ENCODE measurements at places on chromosomes 13 and 19.
A peak's percentile ranks its signal among the peaks of the same experiment; 100 is the strongest.

DNA sequence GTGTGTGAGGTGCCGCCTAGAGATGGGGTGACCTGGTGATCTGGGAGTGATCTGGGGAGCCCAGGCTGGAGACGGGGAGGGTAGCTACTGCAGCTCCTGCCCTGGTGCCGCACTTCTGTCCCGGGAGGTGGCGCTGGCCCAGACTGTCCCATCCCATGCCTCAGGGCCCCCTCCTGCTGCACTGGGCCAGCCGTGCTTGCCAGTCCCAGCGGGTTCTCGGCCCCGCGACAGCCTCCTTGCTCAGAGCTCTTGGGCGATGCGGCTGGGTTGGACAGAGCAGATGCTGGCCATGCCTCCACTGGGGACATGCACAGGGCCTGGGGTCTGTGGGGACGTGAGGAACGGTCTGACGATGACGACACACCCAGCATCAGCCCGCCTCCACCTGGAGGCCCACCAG is 2.5 kb downstream of the RAX2 start:
- DNase-seq: no peak

DNA sequence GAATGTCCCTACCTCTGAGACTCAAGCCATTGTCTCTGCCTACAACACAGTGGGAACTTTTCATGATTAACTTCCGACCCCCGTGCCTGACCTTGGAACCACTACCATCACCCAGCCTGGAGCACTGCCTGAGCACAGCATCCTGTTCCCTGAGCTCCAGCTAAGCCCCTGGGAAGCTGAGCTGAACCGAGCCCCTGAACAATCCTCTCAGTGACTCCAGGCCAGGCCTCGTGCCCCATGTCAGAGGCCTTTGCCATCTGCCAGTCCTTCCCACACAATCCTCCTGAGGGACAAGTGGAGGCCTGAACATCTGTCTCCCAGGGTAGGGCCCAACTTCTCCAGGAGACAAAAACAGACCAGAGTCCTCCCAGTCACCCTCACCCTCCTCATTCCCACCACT is 17.5 kb downstream of the CEACAM3 start:
- no peak for DNase-seq

DNA sequence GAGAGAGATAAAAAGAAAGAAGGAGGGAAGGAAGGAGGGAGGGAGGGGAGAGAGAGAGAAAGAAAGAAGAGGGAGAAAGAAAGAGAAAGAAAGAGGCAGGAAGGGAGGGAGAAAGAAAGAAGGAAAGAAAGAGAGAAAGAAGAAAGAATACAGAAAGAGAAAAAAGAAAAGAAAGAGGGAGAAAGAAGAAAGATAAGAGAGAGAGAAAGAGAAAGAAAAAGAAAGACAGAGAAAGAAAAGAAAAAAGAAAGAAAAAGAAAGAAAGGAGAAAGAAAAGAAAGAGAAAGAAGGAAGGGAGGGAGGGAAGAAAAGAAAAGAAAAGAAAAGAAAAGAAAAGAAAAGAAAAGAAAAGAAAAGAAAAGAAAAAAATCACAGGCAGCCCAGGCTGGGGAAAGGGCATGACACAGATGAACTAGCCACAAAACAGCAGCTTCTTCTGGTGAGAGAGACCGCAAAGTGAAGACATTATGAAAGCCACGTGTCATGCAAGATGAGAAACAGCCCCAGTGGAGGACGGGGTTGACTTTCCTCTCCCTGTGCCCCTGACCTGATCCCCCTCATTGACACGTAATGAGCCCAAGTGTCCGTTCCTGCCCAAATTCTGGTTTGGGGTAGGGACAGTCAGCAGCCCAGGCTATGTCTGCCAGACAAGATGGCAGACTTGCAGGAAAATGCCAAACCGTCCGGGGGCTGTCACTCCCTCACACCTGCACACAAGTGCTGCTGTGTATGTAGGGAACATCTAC is 102.1 kb downstream of the INSR start:
- peak; percentile 55 for DNase-seq

- no peak for DNase-seq
Observed at GRCh38 chr19:30842926-30843325, 470.7 kb downstream of the ZNF536 start.

- no peak for DNase-seq
Observed at GRCh38 chr13:72960114-72960513, 98.7 kb upstream of the KLF5 start.

DNA sequence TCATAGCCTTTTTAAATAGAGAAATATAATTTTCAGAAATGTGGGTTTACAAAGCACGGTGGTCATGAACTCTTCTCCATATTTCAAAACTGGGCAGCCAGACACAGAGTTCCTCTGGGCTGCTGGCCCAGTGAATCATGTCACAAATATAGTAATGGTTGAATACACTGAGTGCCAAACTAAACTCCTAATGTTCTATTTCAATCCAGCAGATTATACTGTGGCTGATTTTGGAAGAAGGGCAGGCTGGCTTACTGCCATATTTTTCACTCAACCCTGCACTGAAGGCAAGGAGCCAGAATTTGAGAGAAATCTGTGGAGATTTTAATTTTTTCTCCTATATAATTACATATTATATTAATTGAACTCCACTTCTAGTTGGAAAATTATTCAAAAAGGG is 17.0 kb upstream of the PRR20A start:
- no peak for DNase-seq

GRCh38 chr19:7534531-7535046 is 928 bp upstream of the PNPLA6 start:
- peak; percentile 43 for DNase-seq

GRCh38 chr19:1063030-1063908 is 3.7 kb upstream of the ARHGAP45 start:
- peak; percentile 56 for DNase-seq

DNA sequence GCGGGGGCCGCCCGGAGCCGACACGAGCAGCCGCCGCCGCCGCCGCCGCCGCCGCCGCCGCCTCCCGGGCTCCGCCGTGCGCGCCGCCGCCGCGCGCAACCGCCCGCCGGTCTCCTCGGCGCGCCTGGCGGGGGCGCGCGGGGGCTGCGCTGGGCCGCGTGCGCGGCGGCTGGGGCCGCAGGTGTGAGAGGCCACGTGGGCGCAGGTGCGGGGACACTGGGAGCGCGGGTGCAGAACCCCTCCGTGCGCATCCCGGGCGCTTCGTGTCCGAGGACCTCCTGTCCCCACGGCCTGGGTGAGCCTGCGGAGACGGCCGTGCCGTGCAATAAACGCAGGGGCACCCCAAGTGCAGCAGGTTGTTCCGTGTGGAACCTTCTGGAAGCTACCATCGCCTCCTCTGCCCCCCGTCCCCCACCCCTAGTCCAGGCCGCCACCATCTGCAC is at the start of gene LINGO3:
TSS of gene LINGO3 (minus strand) at position 41 of the 443 bp plus-strand sequence. CDS start 16,378 bp downstream, outside the sequence.
- DNase-seq: no peak

DNA sequence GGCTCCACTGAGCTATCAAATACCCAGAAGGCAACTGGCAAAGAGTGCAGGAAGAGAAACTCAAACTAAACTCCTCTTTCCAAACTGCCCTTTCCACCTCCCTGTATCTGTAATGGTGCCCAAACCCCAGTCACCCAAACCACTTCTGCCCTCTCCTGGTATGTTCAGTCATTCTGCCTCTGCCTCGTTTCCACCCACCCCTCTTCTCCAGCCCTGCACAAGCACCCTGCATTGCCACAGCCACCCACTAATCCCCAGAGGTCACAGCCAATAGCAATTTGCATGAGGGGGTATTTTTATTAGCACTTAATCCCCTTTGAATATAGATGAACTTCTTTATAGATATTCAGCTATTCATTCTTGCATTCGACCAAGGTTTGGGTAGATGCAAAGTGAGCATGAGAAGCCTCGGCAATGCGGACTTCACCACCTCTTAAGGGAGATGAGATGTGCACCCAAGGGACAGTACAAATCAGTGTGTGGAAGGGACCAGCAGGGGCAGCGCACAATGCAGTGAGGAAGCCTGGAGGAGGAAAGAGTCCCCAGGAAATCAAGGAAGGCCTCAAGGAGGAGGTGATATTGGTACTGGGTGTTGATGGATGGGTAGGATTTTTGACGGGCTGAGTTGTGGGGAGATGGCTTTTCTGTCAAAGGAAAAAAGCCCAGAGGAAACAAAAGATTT is 12.4 kb downstream of the TMEM272 start:
- DNase-seq: peak; percentile 63

GRCh38 chr13:32093006-32093405 is 61.4 kb downstream of the FRY start:
- no peak for DNase-seq

- no peak for DNase-seq
Observed at GRCh38 chr13:45474584-45475454, 10.1 kb downstream of the COG3 start.

DNA sequence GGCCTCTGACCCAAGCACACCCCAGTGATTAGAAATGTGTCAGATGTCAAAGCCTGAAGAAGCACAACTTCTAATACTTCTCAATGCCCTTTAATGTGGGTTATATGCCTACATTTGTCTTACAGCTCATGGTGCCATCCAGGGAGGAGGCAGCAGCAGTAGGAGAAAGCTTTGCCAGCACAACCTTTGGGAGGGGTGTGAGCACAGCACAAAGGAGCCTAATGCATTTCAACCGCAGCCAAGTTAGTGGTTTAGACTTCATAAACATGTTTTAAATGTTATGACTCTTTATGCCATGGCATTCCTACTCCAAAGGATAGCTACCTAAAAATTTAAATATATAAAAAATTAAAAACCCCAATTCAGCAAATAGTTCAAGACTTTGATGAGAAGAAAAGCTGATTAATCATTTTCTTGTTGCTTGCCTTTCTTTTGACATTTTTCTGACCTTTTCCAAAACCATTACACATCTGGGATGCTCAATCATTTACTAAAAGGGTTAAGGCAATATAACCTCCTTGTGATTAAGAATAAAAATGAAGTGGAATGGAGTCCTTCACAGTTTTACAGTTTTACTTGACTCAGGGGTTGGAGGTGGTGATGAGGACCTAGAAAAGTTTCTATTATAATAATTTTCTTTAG is 142.7 kb downstream of the DLEU7 start:
- no peak for DNase-seq

GRCh38 chr13:110431425-110432294 is 124.6 kb downstream of the COL4A2 start:
- DNase-seq: no peak

- DNase-seq: no peak
Observed at GRCh38 chr19:33532859-33533460, 11.4 kb upstream of the PEPD start.

DNA sequence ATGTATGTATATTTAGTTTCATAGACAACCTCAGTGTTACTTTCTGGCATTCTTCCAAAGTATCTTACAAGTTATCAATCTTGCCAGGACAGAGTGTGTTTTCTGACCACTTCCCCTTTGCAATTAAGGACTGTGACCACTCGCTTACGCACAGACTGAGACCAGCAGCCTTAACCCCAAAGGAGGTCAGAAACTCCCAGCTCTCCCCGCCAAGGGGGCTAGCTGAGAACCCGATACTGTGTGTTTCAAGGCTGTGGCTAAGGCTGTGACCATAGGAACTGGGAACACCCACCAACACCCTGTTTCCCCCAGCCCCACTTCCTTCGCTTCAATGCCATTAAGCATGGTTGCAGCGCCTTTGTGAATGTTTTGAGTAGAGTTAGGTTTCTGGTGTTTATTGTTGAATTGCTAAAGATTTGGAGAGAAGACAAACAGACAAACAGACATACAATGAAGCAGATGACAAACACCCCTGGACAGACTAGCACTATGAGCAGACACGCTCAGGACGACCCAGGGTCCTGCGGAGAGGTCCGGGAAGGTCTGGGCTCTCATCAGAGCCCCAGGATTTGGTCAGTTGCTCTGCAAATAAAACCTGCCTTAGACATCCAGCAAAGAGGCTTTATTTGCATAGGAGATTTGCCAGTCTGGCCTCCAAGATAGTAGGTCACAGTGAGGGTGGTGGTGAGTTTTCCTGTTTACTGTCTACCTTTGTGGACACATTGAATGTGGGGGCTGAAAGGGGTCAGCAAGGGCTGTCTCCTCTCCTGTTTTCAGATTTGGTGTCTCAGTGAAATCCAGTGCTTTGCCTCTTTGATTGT is 25.0 kb upstream of the TNFSF11 start:
- DNase-seq: no peak

- DNase-seq: no peak
Observed at GRCh38 chr19:32627714-32628270, 46.8 kb downstream of the PDCD5 start.

- no peak for DNase-seq
Observed at GRCh38 chr19:17116996-17117702, 41.6 kb downstream of the MYO9B start.

GRCh38 chr13:40148742-40149141 is 493.3 kb downstream of the COG6 start:
- no peak for DNase-seq

GRCh38 chr13:25688536-25688935 is 316.8 kb downstream of the ATP8A2 start:
- DNase-seq: no peak

DNA sequence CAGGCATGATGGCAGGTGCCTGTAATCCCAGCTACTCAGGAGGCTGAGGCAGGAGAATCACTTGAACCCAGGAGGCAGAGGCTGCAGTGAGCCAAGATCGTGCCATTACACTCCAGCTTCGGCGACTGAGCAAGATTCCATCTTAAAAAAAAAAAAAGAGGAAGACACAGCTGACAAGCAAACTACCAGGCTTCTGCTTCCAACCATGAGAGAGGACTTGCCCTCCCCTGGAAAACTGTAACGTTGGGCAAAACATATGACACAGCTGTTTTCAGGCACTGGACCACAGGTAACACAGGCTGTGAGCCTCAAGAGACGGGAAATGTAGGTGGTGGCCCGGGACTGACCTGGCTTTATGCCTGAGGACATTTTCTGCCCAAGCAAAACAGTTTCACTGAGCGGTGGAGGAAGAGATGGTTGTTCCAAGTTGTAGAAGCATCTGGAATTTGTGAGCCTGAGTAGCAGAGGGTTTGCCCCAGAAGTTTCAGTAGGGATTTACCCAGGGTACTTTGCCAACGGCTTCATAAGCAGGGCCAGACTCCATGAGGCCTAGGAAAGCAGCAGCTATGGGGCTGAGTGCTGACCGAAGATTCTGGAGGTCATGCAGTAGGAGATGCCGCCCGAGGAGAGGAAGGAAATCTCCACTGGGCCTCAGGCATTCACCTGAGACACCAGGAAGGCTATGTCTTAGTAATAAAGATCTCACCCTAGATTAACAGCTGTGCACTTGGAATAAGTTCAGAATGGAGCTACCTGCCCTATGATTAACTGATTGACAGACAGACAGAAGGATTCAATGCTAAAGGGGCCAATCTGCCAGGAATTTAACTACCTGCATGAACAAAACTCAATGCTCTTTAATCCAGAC is 88.0 kb downstream of the ABCC4 start:
- DNase-seq: no peak

Measured in stimulated activated CD4-positive, alpha-beta T cell treated with anti-CD3 and anti-CD28 coated beads, Interleukin-4, amount 100 ng/mL, for 24 hours (primary cell).